ENCODE measurements at places on chromosomes 2 and 18.

DNA sequence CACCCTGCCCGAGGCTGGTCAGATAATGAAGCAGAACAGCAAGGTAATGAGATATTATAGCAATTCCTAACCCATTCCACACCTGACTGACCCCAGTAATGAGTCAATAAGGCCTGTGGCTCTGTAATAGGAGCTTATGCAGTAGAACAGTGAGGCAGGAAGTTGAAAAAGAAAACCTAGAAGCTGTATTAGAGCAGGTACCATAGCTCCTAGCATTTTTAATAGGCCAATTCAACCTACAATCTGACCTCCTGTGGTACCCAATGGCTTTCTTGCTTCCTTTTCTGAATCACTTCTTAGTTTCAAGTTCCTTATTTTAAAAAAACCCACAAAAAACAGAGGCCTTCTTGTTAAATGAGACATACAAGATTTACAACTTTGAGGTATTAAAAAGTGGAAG lies 43.6 kb upstream of the MAP2 start:
- DNase-seq: no peak

DNA sequence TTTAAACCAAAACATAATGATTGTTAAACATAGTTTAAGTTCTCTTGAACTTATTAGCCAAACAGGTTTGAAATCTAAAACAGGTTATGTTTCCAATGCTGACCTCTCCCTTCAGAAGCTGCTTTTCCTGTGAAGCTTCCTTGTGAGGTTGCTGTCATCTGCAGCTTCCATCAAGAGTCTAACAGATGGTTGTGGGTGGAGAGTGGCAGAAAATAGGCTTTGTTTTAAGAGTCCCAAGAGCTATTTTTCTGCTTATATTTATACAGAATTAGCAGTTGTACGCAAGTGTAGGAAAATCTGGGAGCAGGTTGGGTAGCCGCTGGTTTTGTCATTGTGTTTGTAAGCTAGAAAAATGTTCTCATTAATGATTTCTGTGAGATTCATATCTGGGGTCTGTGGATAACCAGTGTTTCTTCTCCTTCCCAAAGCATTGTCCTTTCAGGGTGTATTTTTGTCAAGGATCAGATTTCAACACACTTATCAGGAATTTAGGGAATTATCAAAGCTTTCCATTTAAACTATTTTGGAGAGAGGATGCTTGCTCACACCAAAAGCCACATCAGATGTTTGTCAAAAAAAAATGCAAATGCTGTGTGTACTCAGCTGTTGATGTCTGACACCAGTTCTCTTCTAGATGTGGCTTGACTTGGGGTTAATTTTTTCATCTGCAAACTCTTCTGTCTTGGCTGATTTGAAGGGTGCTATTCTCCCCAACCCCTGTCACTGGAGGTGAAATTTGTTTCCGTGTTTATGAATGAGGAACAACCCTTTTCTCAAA lies 78.1 kb upstream of the KIF5C start:
- no peak for DNase-seq

DNA sequence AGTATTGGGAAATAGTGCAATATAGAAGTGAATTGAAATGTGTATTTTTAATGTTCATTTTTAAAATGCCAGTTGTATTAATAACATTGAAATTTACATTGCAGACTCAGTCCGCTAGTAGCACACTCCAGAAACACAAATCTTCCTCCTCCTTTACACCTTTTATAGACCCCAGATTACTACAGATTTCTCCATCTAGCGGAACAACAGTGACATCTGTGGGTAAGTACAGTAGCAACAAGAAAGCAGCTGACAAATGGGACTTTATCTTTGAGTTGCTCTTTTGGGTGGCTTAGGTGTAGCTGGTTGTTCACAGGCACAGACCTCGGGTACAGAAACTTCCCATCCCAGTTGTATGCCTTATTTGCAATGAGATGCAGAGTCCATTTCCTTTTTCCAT lies 118.2 kb upstream of the IL1R2 start:
- no peak for DNase-seq

- DNase-seq: no peak
These were observed 43.9 kb upstream of the ACADL start for GRCh38 chr2:210269148-210269547.

GRCh38 chr2:207151048-207151447 lies 14.7 kb downstream of the KLF7 start:
- no peak for DNase-seq

- DNase-seq: no peak
These were observed 174.7 kb downstream of the RTP5 start for GRCh38 chr2:242044313-242044590.

GRCh38 chr2:173427887-173428668 lies 73.4 kb downstream of the CDCA7 start:
- no peak for DNase-seq

- no peak for DNase-seq
These were observed 34.3 kb downstream of the AFF3 start for GRCh38 chr2:100107906-100108647.

DNA sequence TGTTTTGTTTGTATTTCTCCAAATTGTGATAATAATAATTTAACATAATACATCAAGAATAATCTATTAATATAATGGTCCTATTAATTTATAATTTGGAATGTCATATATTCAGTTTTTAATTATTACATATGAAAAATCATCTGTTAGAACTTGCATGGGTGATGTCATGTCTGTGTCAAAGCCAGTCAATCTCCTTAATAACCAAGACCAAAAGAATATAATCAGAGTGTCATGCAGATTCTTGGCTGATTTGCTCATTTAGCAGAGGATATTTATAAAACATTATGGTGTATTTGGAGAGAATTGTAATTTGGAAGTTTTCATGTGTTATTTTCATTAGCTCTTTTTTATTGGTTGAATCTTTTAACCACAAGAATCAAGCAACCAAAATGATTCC lies 96.4 kb downstream of the PIK3C3 start:
- no peak for DNase-seq

GRCh38 chr2:26758790-26759321 lies 5.2 kb upstream of the SLC35F6 start:
- DNase-seq: no peak

DNA sequence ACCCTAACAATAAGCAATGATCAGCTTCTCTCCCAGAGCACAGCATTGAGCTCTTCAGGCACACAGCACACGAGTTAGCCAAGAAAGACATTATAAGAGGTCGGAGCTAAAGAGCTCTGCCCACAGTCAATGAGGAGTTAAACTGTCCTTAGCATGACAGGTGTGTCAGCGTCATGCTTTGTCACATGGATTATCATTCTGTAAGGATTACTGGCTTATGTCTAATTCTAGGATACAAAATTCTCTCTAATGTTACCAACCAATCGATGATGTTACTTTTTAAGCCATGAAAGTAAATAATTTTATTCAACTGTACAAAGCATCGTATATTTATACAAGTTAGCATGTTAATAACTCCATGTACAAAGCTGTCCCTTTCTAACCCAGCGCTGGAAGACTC lies 108.8 kb downstream of the ZNF236 start:
- DNase-seq: no peak

DNA sequence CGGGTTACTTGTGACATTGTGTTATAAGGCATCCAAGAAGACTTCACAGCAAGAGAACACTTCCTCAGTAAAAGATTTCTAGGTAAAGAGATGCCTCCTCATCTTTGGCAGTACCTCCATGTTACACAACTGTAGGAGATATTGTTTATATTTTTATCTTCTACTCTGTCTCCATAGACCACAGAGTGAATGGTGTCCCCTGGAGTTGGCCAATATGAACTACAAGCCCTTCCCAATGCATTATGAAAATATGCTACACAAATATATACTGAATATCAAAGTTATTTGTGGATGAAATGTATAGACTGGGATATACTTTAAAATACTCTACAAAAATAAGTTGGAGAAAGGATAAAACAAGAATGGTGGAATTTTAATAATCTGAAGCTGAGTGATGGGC lies 46.7 kb downstream of the MBOAT2 start:
- no peak for DNase-seq

- no peak for DNase-seq
These were observed 126.0 kb downstream of the MBP start for GRCh38 chr18:77006305-77007175.

- DNase-seq: no peak
These were observed 417.6 kb upstream of the MEX3C start for GRCh38 chr18:51614967-51615571.

DNA sequence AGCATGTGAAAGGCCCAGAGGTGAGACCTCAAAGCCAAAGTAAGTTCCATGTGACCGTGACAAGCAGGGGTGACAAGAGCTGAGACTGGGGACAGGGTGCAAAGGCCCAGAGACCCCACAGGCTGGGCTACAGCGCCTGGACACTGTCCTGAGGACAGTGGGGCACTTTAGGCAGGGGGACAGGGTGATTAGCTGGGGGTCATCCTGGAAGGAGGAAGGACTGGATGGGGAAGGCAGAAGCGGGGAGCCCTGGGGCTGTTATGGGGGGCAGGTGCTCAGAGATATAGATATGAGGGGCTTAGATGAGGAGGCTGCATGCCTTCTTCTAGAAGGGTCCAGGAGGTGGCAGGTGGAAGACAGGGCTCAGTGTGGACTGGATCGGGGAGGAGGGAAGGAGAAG lies 31.5 kb downstream of the KIF1A start:
- no peak for DNase-seq

GRCh38 chr2:224221455-224221913 lies 180.4 kb downstream of the FAM124B start:
- no peak for DNase-seq

DNA sequence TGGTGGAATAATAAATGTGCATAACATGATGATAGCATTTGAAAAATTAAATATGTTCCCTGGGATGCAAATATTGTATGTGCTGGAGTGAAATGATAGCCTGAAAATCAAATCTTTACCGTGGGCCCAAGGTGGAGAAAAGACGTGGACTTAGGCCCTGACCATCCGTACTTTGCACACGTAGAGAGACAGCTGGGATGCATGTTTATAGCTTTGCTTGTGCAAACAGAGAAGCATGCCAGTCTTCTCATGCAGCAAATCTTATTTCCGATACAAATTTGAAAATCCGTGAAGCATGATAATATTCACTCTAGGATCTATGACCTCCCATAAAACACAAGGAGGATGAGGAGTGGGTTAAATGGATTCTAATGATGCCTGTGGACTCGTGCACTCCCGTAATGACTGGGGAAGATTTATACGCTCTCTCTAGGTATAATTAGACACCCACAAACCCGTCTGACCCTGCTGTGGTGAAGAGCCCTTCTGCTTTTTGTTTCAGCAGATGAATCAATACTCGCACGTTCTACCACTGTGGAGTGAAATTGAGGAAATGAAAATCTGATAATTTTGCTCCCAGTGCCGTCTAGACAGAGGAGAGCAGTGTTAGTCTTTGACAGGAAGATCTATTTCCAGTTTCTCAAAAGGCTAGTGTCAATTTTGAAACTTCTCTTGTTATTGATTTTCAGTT lies 810.3 kb upstream of the SALL3 start:
- no peak for DNase-seq

- DNase-seq: no peak
These were observed 56.4 kb downstream of the CRIM1 start for GRCh38 chr2:36411962-36412444.

DNA sequence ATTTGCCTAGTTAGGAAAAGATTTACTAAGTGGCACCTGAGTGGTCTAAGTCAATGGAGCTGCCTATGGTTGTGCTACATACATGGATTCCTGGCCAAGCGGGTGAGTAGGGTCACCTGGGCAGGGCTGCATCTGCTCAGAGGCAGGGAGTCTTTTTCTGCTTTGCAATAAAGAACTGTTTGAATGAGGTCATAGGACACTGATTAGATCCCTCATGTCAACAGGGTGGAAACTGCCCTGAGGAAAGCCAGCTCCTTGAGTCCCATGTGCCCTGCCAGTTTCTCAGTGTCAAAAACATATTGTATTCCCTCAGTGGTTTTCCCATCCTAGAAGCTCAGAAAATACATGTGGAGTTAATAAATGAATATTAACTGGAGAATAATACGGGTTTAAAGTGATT lies 4.6 kb downstream of the LAMA3 start:
- DNase-seq: no peak

- no peak for DNase-seq
These were observed 84.0 kb downstream of the KIAA1328 start for GRCh38 chr18:36912887-36913286.

- DNase-seq: no peak
These were observed 103.9 kb upstream of the DCC start for GRCh38 chr18:52236131-52236530.

GRCh38 chr2:159615367-159616285 lies 722 bp downstream of the BAZ2B start:
- peak; percentile 5 for DNase-seq

All from stimulated activated CD4-positive, alpha-beta T cell treated with anti-CD3 and anti-CD28 coated beads, Interleukin-15, amount 100 ng/mL, for 1 hour (primary cell).